ENCODE measurements at places on chromosomes 16 and 17.

GRCh38 chr17:48770954-48771353 is 42.4 kb upstream of the HOXB13 start:
- DNase-seq = no peak

- no peak for DNase-seq
Measured at GRCh38 chr16:69436896-69437295, 12.5 kb downstream of the CYB5B start.

- DNase-seq = no peak
Measured at GRCh38 chr17:39170109-39170508, 4.1 kb upstream of the ARL5C start.

DNA sequence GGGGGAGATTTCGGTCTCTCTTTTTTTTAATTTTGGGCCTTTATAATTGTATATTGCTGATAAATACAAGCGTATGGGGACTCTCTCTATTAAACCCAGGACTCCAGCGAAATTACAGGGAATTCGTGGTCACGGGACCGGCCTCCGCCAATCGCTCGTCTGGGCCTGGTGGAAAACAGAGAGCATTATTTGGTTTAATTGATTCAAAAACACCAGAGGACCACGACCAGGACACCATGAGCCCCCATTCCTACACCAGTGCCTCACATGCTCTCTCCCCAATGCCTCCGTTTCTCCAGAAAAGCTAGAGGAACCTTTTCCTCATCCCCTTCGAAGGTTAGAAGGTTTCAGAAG is at the start of gene HOXB2:
TSS of gene HOXB2 (minus strand) at position 88 of the 354 bp plus-strand sequence. CDS start 198 bp downstream, outside the sequence.
- no peak for DNase-seq

GRCh38 chr16:76882105-76882504 is 308.9 kb upstream of the MON1B start:
- no peak for DNase-seq

DNA sequence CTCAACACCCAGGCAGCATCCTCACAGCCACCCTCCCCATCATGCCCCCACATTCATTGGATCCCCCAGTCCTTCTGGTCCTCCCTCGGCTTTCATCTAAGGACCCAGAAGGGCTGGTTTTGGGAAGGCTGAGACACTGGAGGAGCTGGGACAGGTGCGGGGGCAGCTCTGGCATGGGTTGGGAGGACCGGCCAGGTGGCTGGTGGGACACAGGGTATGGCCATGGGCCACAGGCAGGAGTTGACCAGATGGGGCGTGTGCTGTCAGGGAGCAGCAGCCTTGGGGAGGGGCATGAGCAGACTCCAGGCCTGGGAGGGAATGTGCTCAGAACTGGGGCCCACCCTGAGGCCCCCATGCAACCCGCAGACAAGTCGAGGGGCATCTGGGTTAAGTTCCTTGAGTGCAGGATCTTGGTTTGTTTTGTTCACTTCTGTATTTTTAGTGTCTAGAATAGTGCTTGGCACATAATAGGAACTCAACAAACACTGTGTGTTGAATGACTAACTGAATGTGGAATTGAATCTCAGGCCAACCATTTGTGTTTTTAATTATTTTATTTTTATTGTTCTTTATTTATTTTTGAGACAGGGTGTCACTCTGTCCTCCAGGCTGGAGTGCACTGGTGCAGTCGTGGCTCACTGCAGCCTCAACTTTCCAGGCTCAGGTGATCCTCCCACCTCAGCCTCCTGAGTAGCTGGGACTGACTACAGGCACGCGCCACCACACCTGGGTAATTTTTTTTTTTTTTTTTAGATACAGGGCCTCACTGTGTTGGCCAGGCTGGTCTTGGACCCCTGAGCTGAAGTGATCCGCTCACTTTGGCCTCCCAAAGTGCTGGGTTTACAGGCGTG is 5.6 kb downstream of the P2RX1 start:
- DNase-seq = no peak

- DNase-seq = no peak
Measured at GRCh38 chr16:81626181-81626674, 152.9 kb upstream of the PLCG2 start.

DNA sequence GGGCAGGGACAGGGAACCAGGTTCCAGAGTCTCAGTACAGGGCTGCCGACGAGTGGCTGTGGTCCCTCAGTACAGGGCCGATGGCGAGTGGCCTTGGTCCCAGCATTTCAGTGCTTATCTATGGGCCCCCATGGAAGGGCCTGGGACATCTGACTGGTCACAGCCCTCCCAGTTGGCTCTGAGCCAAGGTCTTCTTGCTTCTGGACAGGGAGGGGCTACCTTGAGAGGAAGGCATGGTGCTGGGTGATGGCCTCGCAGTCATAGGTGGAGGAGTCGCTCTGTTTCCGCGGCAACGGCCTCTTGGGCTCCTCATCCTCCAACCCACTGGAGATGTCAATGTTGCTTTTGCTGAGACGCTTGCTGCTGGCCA is 32.5 kb downstream of the PIMREG start:
- DNase-seq = no peak

DNA sequence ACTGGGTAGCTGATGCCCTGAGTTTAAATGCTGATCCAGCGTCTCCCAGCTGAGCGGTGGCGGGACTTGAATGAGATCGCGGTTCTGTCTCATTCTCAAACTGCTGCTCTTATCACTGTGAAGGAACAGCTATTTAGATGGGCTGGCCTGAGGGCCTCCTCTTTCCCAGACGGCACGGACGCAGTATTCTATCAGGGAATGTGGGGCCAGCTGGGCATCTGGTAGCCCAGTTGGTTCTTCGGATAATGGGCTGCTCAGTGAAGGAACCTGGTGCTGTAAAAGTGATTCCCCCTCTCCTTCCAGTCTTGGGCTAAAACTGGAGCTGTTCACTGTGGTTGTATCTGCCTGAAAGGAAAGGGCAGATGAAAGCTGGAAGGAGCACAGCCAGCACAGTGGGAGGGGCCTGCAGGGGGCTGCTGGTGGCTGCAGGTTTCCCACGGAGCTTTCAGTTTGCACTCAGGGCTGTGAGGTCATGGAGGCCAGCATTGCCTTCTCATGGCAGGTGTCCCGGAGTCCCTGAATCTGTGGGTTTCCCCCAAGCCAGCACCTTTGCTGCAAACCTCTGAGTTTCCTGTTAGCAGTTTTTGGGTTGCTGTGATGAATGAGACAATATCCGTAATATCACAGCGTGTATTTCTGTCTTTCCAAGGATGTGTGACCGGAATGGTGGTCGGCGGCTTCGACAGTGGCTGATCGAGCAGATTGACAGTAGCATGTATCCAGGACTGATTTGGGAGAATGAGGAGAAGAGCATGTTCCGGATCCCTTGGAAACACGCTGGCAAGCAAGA is 3.6 kb downstream of the IRF8 start:
- DNase-seq = no peak

DNA sequence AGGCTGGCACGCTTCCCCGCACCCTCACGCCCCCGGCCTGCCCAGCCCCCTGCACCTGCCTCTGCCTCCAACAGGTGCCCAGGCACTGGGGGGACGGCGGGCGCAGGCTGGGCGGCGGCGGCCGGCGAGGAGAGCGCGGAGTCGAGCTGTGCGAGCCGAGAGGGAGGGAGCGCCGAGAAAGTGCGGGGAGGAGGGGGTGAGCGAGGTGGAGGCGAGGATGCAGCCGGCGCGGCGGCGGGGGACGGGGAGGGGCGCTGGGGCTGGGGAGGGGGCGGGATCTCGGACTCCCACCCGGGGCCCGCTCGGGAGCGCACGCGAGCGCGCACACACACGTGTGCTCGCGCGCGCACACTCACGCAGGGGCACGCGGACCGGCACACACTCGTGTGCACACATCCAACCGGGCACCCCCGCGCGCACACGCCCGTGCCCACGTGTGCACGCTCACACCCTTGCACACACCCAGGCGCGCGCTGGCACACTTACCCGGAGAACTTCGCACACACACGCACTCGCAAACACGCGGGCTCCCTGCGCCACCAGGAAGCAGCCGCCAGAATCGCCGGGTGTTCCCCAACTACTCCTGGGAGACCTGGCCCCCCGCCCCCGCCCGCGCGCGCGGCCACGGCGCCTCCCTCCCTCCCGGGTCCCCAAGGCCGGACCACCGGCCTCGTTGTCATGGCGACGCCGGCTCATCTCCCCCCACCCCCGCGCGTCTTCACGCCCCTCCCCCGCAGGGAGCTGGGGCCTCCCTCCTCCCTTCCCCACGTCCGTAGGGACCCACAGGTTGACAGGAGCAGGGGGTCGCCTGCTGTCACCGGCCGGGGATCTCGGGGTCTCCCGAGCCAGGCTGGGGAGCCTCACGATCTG is at the start of gene DOC2A:
TSS of gene DOC2A (minus strand) at position 184 of the 870 bp plus-strand sequence. CDS start 805 bp downstream, outside the sequence.
- DNase-seq = no peak

- no peak for DNase-seq
Measured at GRCh38 chr17:61461967-61462718, 9.9 kb downstream of the TBX4 start.

DNA sequence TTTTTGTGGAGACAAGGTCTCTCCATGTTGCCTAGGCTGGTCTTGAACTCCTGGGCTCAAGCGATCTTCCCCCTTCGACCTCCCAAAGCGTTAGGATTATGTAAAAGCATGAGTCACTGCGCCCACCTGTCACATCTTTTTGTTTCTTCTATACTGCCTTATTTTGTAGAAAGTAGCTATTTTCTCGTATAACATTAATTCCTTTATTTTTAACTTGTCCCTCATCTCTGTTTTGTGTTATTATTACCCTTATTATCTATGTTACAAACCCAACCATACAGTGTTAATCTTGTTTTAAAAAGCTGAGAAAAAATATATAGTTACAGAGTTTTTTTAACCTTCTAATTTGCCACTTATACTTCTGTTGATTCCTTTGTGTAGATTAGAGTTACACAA is 1.4 kb upstream of the TXNDC11 start:
- DNase-seq = no peak

DNA sequence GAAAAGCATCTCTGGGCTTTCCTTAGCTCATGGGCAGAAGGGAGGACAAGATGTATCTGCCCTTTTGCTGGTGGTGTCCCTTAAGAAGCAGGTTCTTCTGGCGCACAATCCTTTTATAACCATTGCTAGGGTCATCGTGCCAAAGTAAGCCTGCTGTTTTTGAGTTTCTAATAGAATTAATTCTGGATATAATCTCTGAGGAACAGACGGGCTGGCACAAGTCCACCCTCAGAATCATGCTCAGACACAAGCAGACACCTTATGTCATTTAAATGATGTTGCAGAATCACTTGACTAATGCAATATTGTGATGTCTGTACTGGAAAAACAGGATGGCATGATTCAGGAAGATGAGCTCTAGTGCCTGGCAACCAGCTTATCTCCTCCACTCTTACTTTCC is 18.8 kb upstream of the MMD start:
- DNase-seq = no peak

DNA sequence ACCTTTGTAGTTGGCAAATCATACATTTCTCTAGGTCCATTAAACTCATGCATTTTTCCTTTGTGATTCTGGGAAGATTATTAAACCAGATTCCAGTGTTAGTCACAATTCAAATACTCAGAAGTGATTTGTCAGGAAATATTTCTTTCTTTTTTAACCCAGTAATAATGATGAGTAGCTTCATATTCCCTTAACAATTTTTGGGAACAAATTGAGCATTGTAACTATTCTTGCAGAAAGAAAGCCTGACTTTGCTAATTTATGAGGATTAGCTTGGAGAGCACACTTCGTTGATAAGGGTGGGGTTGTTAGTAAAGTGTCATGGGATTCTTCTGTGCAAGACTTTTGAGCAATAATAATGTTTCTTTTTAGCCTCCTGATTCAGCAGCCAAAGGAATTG is 18.7 kb upstream of the KRT24 start:
- DNase-seq = no peak

DNA sequence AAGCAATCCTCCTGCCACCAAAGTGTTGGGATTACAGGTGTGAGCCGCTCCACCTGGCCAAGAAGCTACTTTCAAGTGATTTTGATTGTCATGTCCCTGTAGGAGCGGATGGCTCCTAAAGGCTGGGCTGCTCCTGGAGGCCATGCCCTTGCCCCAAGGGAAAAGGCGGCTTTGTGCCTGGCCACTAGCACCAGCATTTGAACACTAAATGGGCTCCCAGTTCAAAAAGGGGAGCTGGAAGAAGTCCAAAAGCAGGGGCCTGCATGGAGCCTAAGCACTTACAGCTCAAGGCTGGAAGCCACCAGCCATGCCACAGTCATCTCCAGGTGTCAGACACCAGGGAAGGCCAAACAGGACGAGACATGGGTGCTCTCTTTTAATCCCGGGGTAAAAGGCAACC is 26.8 kb downstream of the SPHK1 start:
- no peak for DNase-seq

- no peak for DNase-seq
Measured at GRCh38 chr16:80652441-80652840, 111.6 kb downstream of the DYNLRB2 start.

GRCh38 chr17:46929413-46929812 is 6.5 kb downstream of the GOSR2 start:
- DNase-seq = no peak

- DNase-seq = no peak
Measured at GRCh38 chr16:79164388-79164995, 436.0 kb downstream of the MAF start.

GRCh38 chr16:25045696-25046381 is 30.7 kb upstream of the ARHGAP17 start:
- no peak for DNase-seq

DNA sequence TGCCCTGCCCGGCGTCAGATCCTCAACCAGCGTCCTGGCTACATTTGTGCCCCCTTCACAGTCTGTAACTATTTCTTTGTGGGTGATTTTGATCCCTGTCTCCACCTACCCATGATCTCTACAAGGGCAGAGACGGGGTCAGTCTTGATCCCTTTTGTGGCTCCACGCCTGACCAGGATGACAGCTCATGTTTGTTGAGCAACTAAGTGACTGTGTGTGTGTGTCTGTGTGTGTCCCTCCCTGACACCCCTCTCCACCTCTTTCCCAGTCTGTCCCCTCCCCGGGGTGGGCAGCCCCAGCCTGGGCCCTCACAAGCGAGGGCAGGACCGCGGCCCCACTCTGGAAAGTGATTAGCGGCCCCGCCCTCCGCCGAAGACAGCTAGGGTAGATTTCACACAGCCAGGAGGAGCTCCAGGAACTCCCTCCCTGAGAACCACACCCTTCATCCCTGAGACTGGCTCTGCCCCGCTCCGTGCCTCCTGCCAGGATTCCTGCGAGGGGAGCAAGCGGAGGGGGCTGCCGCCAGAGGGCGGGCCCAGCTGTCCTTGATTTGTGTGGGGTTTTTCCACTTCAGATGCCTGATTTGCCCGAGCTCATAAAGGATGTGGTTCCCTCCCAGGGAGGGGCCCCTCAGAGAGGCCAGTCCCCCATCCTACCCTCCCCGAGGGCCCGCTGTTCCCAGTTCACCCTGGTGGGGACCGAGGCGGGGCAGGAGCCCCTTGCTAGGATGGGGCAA is 5.3 kb upstream of the HS3ST6 start:
- DNase-seq = peak; percentile 77

DNA sequence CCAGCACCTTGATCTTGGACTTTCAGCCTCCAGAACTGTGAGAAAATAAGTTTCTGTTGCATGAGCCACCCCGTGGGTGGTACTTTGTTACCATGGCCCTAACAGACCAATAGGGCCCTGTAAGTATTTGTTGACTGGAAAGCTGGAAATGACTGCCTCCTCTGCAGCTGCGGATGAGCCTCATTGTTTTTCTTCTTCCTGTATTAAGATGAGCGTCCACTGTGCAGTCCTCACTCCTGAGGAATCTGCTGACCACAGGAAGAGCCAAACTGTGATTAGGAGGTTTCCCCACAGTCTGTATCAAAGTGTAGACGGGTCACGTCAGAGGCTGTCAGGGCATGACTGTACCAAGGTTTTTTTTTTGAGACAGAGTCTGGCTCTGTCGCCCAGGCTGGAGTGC is 12.2 kb upstream of the AKTIP start:
- no peak for DNase-seq

GRCh38 chr17:17044846-17045561 is 2.7 kb downstream of the MPRIP start:
- peak; percentile 93 for DNase-seq

GRCh38 chr17:57915985-57916757 is 39.0 kb downstream of the CUEDC1 start:
- no peak for DNase-seq

GRCh38 chr16:4972938-4973587 is 14.9 kb downstream of the SEC14L5 start:
- no peak for DNase-seq

Data from H4 (cell line).